ENCODE measurements at places on chromosomes 1 and 21.

GRCh38 chr1:11484321-11484655, 5.3 kb downstream of the DISP3 start:
- no peak for DNase-seq

GRCh38 chr1:209956116-209956515, 18.1 kb downstream of the SYT14 start:
- no peak for DNase-seq

DNA sequence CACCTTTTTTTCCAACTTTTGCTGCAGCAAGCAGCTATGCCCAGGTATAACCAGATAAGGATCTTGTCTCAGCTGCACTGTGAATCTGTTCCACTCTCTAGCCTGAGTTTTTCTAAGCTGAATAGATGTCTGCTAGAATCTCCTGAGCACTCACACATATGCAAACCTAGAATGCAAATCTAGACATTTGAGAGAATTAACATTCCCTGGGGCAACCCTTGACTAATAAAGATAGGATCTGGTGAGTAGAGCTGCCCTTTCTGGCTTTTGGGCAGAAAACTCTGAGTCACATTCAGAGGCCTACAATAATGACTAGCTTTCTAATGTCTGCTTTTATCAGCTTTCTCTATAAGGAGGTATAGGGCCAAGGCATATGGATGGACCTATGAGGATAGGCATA, 61.4 kb upstream of the BARHL2 start:
- no peak for DNase-seq

GRCh38 chr1:7383671-7384520, 387.2 kb upstream of the VAMP3 start:
- DNase-seq: no peak

- DNase-seq: no peak
Measured at GRCh38 chr1:162327788-162328165, 48.9 kb downstream of the SPATA46 start.

- no peak for DNase-seq
Measured at GRCh38 chr1:75616436-75617433, 5.8 kb upstream of the SLC44A5 start.

- no peak for DNase-seq
Measured at GRCh38 chr1:4975856-4976255, 321.4 kb downstream of the AJAP1 start.

GRCh38 chr1:230191079-230191804, 124.2 kb downstream of the GALNT2 start:
- no peak for DNase-seq

DNA sequence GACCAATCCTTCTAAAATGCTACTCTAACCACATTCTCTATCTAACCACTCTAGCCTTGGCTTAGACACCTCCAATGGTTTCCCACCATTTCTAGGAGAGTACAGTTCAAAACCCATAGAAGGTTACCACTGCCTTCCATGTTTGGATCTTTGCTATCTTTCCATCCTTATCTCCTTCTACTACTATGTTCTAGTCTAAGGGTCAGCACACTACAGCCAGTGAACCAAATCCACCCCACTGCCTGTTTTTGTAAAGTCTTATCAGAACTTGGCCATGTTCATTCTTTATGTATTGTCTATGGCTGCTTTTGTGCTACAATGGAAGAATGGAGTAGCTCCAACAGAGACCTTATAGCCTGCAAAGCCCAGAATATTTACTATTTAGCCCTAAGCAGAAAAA, 6.2 kb downstream of the MTF1 start:
- no peak for DNase-seq

DNA sequence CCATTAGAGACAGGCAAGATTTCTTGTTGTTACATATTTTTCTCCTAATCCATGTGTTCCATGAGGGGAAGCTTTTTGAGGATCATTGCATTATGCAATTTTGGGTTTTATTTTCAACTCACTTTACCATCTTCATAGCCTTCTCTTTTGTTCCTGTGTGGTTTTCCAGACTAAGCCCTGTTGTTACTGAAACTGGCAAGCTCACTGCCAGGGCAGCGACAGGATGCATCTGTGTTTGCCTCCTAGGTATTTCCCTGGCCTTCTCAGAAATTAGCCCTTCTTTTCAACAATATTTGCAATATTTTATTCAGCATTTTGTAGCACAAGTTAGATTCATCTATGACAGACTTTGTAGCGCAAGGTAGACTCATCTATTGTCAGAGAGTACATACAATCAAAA, 134.2 kb upstream of the CYYR1 start:
- DNase-seq: no peak

DNA sequence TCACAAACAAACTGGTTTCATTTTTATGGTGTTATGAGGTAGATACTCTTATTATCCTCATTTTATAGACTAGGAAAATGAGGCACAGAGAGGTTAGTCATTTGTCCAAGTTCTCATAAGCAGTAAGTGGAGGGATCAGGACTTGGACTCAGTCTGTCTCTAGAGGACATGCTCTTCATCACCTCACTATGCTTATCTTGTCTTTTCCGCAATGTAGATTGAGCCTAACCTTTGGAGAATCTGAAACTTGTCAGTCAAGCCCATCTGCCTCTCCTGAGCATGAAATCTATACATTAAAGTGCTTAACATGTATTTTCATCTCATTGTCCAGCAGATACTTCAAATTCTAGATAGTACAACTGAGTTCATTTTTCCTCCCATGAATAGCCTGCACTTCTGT, 11.8 kb upstream of the CDC14A start:
- no peak for DNase-seq

DNA sequence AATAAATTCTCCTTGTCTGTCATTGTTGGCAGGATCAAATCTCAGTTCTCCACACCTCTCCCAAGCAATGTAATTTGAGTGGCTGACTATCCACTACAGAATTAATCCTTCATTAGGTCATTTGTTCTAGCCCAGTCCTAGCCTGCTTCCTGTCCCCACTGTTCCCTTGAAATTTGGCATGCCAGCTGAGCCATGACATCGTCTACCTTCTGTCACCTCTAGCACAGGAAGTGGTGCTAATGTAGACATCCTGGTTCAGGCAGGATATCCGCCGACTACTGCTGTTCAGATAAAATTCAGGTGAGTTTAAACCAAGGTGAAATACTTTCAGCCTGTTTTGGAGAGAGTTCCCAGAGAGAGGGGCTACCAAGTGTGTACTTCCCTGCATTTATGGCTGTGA, 5.9 kb downstream of the CHRM3 start:
- DNase-seq: no peak

DNA sequence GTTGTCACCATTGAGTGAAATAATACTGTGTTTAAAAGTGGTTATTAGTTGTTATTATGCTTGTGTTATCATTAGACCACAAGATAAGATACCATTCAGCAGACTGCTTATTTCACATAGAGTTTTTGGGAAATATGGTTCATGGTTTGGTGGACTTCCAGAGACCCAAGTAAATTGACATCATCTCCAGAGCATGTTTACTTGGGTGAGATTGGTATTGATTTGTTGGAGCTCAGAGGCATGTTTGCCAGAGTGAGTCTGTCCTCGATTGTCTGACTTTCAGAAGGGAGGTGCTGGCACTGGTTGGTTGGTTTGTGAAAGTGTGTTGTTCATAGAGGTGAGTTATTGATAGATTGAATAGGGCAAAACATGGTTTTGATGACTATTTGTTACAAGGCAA, 291.4 kb downstream of the TGFB2 start:
- no peak for DNase-seq

- DNase-seq: no peak
Measured at GRCh38 chr21:44726826-44727225, 15.5 kb upstream of the TSPEAR start.

- DNase-seq: no peak
Measured at GRCh38 chr1:244231193-244231571, 180.1 kb downstream of the ZBTB18 start.

DNA sequence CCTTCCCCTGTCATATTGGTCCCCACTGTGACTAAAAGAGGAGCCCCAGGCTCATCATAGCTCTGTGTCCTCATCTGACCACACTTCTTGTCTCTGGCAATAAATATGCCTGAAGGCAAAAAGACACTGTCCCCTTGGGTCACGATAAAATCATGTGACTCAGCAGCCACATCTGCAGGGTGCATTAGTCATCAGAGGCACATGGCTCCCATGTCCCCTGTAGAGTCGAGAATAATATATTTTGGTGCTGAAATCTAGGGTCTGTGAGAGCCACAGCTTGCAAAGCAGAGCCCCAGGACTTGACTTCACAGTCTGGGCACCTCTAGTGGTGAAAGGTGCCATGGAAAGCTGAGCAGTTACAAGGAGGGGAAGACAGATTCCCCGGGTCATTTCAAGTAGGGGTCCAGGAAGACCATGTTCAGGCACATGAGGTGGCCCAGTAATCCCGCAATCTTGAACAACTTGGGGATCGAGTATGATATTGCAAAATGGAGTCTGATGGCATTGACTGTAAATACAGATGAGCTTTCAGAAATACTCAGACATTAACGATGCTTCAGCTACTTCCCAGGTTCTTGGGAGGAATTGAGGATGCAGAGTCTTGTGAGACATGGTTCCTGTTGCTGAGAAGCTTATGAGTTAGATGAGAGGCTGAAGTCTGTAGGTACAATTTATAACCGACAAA, 68.6 kb downstream of the SLC35F3 start:
- no peak for DNase-seq

GRCh38 chr1:242224461-242224860, 225.6 kb upstream of the MAP1LC3C start:
- DNase-seq: no peak

DNA sequence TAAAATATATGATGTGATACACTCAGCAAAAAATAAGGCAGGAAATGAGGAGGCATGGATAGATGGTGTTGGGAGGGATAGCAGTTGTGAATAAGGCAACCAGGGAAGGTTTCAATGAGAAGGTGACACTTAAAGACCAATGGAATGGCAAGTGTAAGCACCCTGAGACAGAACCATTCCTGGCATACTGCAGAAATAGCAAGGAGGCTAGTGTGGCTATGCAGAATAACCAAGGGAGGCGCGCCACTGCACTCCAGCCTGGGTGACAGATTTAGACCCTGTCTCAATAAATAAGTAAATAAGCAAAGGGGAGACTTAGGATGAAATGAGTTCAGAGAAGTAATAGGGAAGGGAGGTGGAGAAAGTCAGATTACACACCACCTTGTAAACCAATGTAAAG, 113.9 kb downstream of the TOMM20 start:
- DNase-seq: no peak

DNA sequence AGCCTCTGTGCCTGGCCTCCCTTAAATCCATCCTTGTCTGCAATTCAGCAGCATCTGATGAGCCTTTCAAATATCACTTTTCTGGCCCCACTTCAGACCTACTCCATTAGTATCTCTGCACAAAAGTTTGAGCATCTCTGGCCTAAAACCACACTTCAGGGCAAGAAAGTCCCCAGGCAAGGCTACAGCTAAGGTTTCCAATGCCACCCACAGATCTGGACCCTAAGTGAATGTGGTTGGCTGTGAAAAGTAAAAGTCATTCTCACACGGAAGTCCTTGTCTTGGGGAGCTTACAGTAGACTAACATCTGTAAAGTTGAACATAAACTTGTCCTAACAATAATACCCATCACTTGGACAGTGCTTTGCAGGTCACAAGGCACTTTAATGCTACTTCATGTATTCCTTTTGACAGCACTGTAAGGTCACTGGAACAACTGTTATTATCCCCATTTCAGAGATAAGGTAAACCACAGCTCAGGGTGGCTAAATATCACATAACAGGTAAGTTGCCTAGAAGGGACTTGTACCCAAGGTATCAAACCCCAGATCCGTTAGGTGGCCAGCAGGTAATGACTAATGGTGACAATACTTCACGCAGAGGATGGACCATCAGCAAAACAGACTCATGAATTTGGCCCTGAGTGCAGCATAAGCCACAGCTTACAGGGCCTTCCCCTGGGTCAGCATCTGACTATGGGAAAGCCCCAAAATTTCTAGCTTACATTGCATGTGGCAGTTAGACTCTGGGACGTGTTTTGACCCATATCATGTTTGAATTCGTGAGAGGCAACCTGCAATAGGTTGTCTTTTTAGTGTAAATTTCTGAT, 356.0 kb downstream of the HHAT start:
- no peak for DNase-seq

DNA sequence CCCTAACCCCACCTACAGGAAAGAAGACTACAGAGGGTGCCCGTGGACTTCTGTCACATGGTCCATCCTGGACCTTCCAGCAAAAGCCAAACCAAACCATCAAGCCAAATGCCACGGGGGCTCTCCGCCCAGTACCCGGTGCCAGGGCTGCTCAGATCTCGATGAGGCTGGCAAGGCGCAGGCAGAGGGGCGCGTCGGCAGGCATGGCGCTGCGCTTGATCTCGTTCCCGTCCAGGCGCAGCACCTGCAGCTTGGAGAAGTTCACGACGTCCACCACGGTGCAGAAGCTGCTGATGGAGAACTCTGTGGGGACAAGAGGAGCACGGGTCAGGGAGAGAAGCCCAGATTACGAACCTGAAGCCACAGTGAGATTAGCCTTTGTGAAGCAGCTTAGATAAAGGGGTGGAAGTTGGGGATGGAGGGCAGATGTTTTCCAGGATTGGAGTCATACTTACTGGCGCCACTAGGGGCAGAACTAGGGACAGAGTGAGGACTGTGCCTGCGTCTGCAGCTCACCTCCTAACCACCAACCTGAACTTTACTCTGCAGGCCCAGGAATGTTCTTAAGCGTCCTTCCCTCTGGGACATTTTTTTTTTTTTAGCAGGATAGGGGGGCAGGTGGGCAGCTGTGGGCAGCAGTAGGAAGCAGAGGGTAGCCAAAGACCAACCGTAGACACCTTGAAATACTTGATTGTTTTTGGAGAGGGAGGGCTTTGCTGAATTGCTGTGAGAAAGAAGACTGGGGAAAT, 8.6 kb downstream of the FMOD start:
- peak; percentile 54 for DNase-seq

- DNase-seq: no peak
Measured at GRCh38 chr1:10597492-10598388, 123.0 kb downstream of the PEX14 start.

DNA sequence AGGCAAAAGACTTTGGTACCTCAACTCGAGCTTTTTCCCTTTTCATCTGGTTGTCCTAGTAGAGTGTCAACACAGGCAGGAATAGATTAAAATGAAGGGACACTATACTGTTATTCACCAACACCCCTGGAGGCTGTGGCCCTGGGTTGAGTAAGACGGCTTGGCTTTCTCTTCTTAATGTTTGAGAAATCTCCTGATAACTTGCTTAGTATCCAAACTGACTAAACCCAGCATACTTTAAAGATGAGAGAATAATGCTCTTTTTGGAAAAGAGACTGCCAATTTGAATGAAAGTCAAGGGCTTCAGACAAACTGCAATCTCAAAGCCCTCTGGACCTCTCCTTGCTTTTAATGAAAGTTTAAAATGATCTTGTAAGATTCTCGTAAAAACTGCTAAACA, 2.6 kb upstream of the SLC30A1 start:
- no peak for DNase-seq

- no peak for DNase-seq
Measured at GRCh38 chr1:224490549-224491537, 56.2 kb upstream of the WDR26 start.

GRCh38 chr1:199859491-199859933, 168.0 kb upstream of the NR5A2 start:
- no peak for DNase-seq

GRCh38 chr1:109620401-109620791, 759 bp downstream of the AMPD2 start:
- DNase-seq: no peak

Data from hematopoietic multipotent progenitor cell treated with erythropoietin and hydrocortisone succinate and interleukin-3 and kit ligand, for 17 days (in vitro differentiated cells).